ENCODE measurements at places on chromosomes 6 and 20.

DNA sequence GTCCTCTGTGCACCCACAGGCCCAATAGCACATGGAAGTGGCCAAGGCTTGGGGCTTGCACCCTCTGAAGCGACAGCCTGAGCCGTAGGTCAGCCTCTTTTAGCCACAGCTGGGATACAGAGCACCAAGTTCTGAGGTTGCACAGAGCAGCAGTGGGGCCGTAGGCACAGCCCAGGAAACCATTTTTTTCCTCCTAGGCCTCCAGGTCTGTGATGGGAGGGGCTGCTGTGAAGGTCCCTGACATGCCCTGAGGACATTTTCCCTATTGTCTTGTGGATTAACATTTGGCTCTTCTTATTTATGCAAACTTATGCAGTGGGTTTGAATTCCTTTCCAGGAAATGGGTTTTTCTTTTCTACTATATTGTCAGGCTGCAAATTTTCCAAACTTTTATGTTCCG is 878.7 kb upstream of the MAN1A1 start:
- no peak for DNase-seq

DNA sequence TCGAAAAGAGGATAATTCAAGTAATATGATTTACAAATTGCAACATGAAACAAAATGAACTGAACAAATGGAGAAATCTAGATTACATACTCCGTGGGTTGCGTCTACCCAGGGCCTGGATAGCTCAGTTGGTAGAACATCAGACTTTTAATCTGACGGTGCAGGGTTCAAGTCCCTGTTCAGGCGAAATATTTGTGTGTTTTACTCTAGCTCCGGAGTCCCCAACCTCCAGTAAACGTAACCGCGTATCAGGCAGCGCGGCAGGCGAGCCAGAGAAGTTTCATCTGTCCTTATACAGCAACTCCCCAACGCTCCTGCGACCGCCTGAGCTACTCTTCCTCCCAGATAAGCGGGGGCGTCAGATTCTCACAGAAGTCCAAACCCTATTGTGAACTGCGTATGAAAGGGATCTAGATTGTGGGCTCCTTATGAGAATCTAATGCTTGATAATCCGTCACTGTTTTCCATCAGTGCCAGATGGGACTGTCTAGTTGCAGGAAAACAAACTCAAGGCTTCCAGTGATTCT is 176.1 kb downstream of the TRIM27 start:
- DNase-seq: no peak

GRCh38 chr6:106829451-106829850 is 145.1 kb downstream of the CD24 start:
- DNase-seq: no peak

GRCh38 chr6:117228202-117228601 is 37.2 kb upstream of the VGLL2 start:
- DNase-seq: no peak

- DNase-seq: no peak
These were observed 6.2 kb downstream of the RALGAPA2 start for GRCh38 chr20:20706285-20706684.
